Peyer's patch (tissue), 4 donors: ENCODE measurements at places on chromosomes 11 and 22. TPM values are rescaled to one million over a fixed set of nuclear protein-coding genes. Genes with fewer than 3 reads are reported as not detected.
A peak's percentile ranks its signal among the peaks of the same experiment; 100 is the strongest.

- DNase-seq, result no peak
Observed at GRCh38 chr11:125325196-125325595, 160.6 kb downstream of the PKNOX2 start.

- DNase-seq, result peak; percentile 22
Observed at GRCh38 chr11:2269601-2270321, 627 bp downstream of the ASCL2 start.

DNA sequence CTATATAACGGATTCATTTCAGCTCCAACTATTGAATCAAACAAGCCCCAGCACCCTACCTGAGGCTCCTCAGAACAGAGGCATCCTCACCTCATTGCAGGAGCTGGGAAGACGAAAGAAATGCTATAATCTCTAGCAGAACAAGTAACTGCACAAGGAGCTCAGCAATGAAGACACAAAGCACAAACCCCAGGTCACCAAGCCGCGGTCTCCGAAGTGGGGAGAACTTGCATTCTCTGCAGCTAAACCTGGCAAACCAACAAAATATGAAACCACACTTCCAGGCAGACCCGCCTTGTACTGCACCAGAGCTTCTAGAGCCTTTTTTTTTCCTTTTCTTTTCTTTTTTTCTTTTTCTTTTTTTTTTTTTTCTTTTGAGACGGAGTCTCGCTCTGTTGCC is 21.8 kb upstream of the CD5 start:
- DNase-seq, result peak; percentile 70

Gene MPEG1
- total RNA-seq, result 3.5 TPM
